ENCODE measurements at places on chromosomes 16 and 17. TPM values are rescaled to one million over a fixed set of nuclear protein-coding genes. Genes with fewer than 3 reads are reported as not detected.

FBXO47 gene
- total RNA-seq = not detected

COTL1 gene
- 343 TPM for total RNA-seq

GRCh38 chr16:27106305-27106704 lies 39.6 kb downstream of the C16orf82 start:
- no peaks in the 10 kb centered on the region for H3K4me1 ChIP-seq
- no peak overlapping the region for H3K27ac ChIP-seq
- H3K36me3 ChIP-seq = no peaks in the 10 kb centered on the region
- DNase-seq = no peak

GRCh38 chr16:75789237-75789636 lies 62.9 kb upstream of the CPHXL start:
- H3K4me1 ChIP-seq = no peaks in the 10 kb centered on the region
- no peaks in the 10 kb centered on the region for H3K36me3 ChIP-seq
- no peak overlapping the region for H3K27ac ChIP-seq
- no peak overlapping the region for H3K4me3 ChIP-seq
- DNase-seq = peak; percentile 38
- peaks cover 29% of the 10 kb centered on the region for H3K27me3 ChIP-seq

DNA sequence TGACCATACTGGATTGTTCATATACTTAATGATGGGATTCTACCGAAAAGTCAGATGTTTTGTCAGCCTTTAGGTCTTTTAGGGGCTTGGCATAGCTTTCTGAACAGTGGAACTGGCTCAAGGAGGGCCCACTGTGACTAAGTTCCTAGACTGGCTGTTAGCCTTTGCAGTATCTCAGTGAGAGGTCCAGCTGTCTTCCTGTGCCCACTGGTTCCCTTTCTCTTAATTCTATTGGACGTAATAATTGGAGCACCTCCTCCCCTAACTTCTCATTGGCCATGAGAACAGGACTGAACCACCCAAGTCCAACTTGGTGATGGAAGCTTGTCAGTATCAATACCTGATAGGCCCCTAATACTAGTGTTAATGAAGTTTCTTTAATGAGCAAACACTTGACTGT lies 13.5 kb downstream of the KPNA2 start:
- peaks cover 8% of the 10 kb centered on the region for H3K4me1 ChIP-seq
- H3K36me3 ChIP-seq = peaks cover 21% of the 10 kb centered on the region
- no peaks in the 10 kb centered on the region for H3K27me3 ChIP-seq
- H3K4me3 ChIP-seq = no peak overlapping the region
- DNase-seq = no peak
- H3K27ac ChIP-seq = no peak overlapping the region

TBC1D28 gene
- total RNA-seq = not detected

- DNase-seq = no peak
- no peak overlapping the region for H3K27ac ChIP-seq
- H3K4me1 ChIP-seq = peaks cover 55% of the 10 kb centered on the region
- H3K4me3 ChIP-seq = no peak overlapping the region
These were observed 295.4 kb downstream of the TOX3 start for GRCh38 chr16:52251495-52251894.

TP53TG3B gene
- total RNA-seq = not detected

SPAG5 gene
- 82.1 TPM for total RNA-seq

MYOCD gene
- total RNA-seq = 0.10 TPM

GRCh38 chr16:55922662-55923061 lies 47.5 kb upstream of the CES5A start:
- no peaks in the 10 kb centered on the region for H3K36me3 ChIP-seq
- no peak overlapping the region for H3K27ac ChIP-seq
- DNase-seq = no peak
- H3K4me3 ChIP-seq = no peak overlapping the region
- H3K4me1 ChIP-seq = no peaks in the 10 kb centered on the region
